Osteoblast (primary cell): ENCODE measurements at places on chromosomes 16 and 17. TPM values are rescaled to one million over a fixed set of nuclear protein-coding genes. Genes with fewer than 3 reads are reported as not detected.

The C17orf67 gene
- 0.36 and 0.88 TPM in 2 replicates for total RNA-seq

The KRTAP9-4 gene
- total RNA-seq = not detected in 2 replicates

GRCh38 chr16:89170346-89171215 is 967 bp upstream of the CDH15 start:
- DNase-seq = peak; percentile 85

DNA sequence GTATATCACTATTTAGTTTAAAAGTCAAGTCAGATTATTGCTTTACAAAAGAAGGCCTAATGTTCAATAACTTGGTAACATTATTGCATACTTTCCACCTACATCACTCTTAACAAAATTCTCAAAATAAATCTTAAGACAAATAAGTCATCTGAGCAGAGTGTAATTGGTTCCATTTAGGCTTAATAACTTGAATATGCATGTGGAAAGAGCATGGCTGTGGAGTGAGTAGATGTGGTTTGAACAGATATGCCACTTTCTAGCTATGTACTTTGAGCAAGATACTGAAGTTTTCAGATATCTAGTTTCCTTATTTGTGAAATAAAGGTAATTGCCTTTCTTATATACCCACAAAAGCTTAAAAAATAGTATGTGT is 6.7 kb upstream of the EVI2A start:
- peak; percentile 26 for DNase-seq

DNA sequence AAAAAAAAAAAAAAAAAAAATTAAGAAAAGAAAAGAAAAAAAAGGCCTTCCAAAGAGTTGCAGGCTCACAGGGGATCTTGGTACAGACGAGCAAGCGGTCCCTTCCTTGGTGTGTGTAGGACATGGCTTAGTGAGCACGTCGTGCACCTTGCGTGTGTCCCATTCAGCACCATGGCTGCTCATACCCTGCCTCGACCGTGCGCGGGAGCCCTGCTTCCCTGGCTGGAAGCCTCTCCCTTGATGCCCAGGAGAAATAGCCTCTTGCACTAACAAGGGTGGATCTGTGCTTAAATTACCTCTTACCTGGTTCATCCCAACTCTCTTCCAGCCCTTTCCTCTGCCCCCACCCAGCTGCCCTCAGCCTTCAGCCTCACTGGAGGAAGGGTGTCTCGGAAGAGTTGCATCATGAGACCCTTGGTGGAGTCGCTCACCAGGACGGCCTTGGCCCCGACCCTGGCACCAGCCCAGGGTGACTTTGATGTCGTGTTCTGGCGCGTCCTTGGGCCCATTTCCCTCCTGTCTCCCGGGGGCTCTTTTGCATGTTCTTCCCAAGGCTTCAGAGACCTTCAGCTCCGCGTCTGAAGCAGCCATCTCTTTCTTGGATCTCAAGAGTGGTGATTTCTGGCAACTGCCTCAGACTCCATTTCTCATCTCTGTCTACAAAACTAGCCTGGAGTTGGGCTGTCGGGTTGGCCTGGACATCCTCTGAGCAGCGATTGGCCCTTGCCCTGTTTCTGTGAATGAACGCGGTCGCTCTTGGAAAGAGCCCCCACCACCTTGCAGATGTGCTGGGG is 127.2 kb downstream of the CMIP start:
- peak; percentile 44 for DNase-seq

GRCh38 chr16:86193528-86194193 is 294.7 kb downstream of the IRF8 start:
- DNase-seq = no peak

- DNase-seq = no peak
Measured at GRCh38 chr17:15340966-15341365, 431 bp downstream of the TEKT3 start.
